ENCODE measurements at places on chromosomes 12 and 14.

DNA sequence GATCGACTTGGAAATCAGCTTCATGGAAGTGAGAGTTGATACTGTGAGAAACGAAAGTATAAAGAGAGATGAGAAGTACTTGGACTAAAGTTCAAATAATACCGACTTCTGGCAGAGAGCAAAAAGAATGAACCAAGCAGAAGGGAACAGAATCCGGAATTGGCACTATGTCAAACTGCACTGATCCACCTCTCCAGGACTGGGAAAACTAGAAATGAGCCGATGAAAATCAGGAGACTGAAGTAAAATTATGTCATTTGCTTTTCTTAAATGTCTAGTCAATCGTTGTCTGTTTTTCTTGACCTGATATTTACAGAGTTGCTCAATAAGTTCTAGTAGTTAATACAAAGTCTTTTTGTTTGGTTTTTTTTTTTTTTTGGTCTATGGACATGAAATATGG lies 163.0 kb upstream of the FOXG1 start:
- no peak for DNase-seq

GRCh38 chr14:76782885-76783566 lies 21.8 kb downstream of the VASH1 start:
- DNase-seq = no peak

- DNase-seq = no peak
These were observed 16.7 kb downstream of the FNTB start for GRCh38 chr14:65003394-65003793.

GRCh38 chr12:106115440-106115839 lies 23.3 kb downstream of the NUAK1 start:
- no peak for DNase-seq

DNA sequence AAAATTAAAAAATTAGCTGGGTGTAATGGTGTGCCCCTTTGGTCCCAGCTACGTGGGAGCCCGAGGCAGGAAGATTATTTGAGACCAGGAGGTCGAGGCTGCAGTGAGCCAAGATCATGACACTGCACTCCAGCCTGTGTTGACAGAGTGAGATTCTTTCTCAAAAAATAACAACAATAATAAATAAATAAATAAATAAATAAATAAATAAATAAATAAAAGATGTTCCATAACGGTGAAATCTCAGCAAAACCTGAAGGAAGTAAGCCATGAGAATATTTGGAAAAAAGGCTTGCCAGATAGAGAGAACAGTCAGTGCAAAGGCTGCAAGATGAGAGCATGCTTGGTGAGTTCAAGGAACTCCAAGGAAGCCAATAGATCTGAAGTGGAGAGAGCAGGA lies 176.7 kb downstream of the RAD51B start:
- no peak for DNase-seq

- DNase-seq = no peak
These were observed 4.0 kb downstream of the SIX1 start for GRCh38 chr14:60645126-60645741.

DNA sequence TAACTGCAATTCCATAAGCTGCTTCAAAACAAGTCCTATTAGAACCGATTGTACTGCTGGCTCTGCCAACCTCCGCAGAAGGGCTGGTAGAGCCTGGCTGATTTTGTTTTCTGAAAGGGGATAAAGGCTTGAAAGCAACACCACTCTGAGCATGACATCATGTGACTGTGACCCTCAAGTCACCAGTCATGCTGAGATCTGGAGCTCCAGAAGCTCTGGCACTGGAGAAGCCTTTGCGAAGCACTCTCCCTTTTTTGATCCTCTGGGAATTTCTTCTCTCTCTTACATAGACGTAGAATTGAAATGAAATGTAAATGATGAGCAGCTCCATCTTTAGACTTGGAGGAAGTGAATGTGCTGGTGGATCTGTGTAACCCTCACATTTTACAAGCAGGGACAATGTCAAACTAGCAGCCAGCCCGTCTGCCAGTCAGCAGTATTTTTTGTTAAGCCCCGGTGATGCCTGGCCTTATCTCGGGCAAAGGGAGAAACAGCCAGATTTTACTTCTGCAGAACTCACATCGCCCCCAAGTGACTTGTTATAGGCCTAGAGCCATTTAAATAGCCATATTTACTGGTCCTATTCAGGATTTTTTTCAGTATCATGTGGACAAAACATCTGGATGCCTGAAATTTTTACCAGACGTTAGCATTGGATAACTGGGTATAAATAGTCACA lies 112.1 kb upstream of the NPAS3 start:
- DNase-seq = no peak

DNA sequence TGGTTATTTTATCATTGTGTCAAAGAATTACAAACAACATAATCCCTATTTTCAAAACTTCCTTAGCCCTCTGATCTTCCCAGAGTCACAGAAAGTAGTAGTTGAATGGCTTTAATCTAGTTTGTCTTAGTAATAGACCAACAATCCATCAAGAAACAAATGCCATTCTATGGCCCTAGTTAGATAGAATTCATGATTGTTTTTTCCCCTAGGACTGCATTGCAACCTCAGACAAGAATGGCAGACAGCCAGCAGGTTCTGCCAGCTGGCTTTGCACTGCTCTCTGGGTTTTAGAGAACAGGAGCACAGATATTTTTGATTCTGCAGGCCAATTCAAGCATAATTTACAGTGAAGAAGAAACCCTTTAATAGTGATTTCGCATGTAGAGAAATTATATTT lies 33.8 kb downstream of the SYT1 start:
- no peak for DNase-seq

DNA sequence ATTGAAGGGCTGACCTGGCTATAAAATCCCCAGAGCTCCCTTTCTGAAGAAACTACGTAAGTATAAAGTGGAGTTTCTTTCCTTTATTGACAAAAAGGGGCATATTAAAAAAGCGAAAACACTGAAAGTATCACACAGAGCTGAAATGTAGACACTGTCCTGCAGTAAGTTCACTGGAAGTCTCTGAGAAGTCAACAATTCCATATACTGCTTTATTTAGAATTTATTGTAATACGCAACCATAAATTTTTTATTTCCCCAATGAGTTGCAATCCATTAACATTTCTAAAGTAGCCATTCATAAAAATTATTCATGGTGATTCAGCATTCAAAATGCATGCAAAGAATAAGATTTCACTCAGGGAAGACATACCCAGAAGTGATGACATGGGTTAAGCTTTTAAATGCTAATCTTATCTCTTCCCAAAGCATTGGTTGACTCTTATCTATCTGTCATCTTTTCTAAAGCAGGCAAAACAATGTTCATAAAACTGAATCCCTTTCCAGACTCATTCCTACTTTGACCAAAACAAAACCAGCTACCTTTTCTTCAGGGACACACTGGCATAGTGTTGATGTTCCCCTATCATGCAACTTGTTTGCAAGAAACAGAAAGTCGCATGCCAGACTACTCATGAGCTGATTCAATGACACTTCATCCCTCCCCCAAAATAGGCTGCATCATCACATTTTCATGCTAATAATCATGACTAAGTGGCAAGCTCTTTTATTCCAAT lies 17.3 kb downstream of the KITLG start:
- DNase-seq = no peak

- no peak for DNase-seq
These were observed 11.1 kb upstream of the RTL1 start for GRCh38 chr14:100914597-100915021.

DNA sequence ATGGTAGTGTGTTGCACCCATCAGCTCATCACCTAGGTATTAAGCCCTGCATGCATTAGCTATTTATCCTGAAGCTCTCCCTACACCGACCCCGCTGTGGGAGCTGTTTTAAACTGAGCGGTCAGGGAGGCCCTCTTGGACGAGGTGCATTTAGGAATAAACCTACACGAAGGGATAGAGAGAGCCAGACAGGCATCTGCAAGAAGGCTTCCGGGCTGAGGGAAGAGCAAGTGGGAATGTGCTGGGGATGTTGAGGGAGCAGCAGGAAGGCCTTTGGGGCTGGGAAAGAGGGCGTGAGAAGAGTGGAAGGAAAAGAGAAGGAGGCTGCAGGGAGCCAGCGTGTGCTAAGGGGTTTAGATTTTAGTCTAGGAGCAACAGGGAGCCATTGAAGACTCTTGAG lies 34.5 kb downstream of the RPH3A start:
- no peak for DNase-seq

DNA sequence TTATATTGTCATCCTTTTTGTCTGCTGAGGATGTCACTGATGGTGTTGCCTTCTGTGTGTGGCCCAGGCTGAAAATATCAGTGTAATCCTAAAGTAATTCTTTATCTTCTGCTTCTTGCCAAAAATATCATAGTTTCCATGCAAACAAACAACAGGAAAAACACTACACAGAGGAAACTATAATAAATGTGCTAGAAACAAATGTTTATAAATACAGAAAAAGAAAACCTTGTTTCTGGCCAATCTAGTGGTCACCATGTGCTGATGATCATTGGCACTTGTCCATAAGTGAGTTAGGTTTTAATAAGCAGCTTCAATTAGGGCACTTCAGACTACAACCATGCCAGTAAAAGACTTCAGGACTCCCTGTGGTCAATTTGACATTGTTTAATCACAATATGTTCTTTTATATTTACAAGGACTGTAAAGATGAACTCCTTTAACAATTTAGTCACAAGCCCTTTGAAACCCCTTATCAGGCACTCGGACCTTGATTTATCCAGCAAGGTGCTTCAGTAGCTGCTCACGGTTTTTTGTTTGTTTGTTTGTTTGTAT lies 124.8 kb downstream of the TMTC3 start:
- no peak for DNase-seq

DNA sequence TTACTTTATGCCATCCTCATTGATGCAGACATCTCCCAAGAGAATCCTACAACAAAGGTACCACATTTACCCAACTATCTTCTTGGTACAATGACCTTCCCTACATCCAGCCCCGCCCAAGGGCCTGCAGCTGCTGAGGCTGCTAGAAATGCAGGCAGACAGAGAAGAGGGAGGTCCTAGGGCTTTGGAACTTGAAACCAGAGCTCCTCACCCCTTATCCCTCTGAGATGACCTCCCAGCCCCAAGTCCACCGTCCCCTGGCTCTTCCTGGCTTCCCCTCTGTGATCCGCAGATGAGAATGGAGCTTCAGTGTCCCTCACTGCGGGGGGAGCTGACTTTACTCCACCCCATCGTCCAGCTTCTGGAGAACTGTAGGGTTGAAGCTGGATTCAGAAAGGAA lies 1.6 kb upstream of the TNFRSF1A start:
- DNase-seq = no peak

DNA sequence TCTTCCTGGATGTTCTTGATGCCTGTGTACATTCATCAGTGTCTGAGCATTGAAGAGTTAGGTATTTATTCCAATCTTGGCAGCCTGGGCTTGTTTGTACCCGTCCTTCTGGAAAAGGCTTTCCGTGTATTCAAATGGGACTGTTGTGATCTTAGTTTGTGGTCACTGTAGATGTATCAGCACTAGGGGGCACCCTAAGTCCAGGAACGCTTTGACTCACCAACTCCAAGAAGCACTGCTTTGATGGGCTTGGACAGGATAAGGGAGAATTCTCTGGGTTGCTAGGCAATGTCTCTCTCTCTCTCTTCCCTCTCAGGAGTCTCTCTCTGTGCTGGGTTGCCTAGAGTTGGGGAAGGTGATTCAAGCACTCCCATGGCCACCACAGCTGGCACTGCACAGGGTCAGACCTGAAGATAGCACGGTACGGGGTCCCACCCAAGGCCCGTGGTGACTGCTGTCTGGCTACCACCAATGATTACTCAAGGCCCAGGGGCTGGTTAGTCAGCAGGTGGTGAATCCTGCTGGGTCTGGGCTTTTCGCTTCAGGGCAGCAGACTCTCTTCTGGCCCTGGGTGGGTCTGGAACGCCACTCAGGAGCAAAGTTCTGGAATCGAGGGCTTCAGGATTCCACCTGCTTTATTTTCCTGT lies 211.1 kb upstream of the RGS6 start:
- DNase-seq = no peak

GRCh38 chr14:22896760-22897159 lies 13.7 kb downstream of the REM2 start:
- DNase-seq = no peak

DNA sequence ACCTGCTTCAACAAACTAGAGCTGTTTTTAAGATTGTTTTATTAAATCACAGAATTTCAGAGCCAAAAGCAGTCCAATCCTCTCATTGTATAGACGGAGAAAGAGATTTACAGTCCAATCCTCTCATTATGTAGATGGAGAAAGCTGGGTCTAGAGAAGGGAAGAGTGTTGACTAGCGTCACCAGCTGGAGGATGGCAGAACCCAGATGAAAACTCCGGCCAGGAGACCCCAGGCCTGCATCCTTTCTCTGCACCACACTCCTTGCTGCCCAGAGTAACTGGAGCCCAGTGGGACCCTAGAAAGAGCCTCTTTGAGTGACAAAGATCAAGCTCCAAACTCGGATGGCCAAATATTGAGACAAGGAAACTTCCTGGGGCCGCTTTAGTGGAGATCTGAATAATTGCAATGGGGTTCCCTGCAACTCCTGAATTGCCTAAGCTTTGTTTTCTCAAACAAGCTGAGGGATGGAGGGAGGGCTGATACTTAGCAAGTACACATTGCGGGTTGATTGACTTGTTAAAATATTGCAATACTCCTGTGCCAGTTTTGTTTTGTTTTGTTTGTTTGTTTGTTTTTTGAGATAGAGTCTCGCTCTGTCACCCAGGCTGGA lies 12.5 kb downstream of the AMDHD1 start:
- no peak for DNase-seq

DNA sequence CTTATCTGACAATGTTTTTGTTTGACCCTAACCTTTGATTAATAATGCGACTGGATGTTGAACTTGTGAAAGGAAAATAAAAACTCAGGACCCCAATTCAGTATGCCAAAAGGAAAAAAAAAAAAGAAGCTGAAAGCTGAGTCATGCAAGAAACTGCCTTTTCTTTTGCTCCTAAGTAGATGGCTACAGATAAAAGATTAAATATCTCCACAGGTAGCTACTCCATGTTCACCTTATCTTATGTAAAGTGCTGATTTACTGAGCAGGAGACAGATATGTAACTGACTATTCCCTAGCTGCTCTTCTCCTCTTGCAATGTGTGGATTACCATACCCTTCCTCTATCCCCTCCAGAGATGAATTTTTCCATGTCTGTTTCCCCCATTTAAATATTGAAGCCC lies 30.8 kb upstream of the TCL1B start:
- no peak for DNase-seq

- DNase-seq = no peak
These were observed 22.3 kb downstream of the DYRK4 start for GRCh38 chr12:4584281-4584680.

DNA sequence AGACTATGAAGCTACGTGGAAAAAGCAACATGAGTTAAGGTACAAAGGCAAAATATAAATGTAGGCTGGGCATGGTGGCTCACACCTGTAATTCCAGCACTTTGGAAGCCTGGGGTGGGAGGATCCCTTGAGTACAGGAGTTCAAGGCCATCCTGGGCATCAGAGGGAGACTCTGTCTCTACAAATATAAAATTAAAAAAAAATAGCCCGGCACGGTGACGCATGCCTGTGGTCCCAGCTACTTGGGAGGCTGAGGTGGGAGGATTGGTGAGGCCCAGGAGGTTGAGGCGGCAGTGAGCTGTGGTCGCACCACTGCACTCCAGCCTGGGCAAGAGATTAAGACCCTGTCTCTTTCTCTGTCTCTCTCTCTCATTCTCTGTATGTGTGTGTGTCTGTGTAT lies 4.0 kb upstream of the VPS37B start:
- DNase-seq = no peak

GRCh38 chr12:123167329-123167728 lies 16.4 kb upstream of the PITPNM2 start:
- DNase-seq = no peak

GRCh38 chr12:52234223-52234810 lies 1.3 kb downstream of the KRT7 start:
- no peak for DNase-seq

- DNase-seq = no peak
These were observed 1.6 kb downstream of the BEGAIN start for GRCh38 chr14:100585448-100586152.

- peak; percentile 77 for DNase-seq
These were observed 25.0 kb downstream of the GPRC5A start for GRCh38 chr12:12916135-12916944.

- DNase-seq = no peak
These were observed 356.4 kb upstream of the PRICKLE1 start for GRCh38 chr12:42945927-42946326.

All from activated naive CD4-positive, alpha-beta T cell (primary cell).